ENCODE measurements at places on chromosomes 4 and X.
A peak's percentile ranks its signal among the peaks of the same experiment; 100 is the strongest.

DNA sequence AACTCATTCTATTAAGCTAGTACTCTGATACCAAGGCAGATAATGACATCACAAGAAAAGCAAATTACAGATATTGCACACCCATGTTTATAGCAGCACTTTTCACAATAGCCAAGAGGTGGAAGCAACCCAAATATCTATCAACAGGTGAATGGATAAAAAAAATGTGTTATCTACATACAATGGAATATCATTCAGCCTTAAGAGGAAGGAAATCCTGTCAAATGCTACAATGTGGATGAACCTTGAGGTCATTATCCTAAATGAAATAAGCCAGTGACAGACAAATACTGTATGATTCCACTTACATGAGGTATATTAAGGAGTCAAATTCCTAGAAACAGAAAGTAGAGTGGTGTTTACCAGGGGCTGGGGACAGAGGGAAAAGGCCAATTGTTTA lies 14.3 kb downstream of the FABP2 start:
- DNase-seq: no peak

- DNase-seq: no peak
Measured at GRCh38 chrX:139892512-139892911, 40.3 kb downstream of the ATP11C start.

GRCh38 chrX:10381193-10381592 lies 224.4 kb downstream of the CLCN4 start:
- no peak for DNase-seq

DNA sequence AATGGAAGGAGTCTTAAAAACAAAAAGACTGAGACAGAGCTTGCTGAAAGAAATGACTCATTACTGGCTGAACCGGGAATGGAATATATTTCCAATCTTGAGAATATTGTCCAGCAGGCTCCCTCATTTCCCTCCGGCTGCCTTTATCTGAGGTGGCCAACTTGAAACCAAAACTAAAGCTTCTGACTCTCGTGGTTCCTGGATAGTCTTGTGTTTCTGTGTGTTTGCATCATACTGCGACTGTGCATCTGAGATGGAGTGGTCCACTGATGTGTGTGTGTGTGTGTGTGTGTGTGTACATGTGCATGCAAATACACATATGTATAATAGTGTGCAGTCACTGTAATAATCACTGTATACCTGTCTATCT lies 145.6 kb upstream of the SCML1 start:
- DNase-seq: no peak

- DNase-seq: no peak
Measured at GRCh38 chr4:81337211-81337610, 122.2 kb upstream of the PRKG2 start.

DNA sequence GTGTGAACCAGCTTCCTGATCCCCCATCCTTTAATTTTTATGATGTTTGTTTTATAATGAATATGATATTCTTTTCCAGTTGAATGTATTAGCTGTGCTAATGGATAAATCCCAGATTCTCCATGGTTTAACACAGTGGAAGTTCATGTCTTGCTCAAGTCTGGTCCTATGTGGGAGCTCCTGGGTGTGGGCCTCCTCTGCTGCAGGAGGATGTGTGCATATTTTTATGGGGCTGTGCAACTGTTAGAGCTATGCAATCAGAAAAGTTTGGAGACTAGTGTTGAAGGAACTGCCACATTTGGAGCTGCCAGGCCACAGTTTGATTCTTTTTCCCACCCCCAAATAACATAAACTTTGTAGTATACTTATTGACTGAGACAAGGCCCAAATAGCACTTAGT lies 24.8 kb downstream of the MGST2 start:
- DNase-seq: no peak

DNA sequence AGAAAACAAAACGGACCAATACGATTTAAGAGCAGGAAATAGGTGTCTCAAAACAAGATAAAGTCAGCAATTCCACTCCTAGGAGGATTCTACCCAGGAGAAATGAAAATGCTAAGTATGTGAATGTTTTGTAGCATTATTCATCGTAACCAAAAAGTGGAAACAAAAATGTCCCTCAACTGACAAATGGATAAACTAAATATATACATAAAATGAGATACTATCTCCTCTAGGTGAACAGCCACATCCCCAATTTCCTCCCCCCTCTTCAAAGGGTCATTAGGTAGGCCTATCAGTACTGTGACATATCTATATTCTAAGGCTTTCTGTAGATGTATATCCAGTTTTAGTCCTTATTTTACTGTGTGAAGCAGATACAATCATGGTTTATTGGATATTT lies 18.0 kb downstream of the DDX3X start:
- DNase-seq: no peak

DNA sequence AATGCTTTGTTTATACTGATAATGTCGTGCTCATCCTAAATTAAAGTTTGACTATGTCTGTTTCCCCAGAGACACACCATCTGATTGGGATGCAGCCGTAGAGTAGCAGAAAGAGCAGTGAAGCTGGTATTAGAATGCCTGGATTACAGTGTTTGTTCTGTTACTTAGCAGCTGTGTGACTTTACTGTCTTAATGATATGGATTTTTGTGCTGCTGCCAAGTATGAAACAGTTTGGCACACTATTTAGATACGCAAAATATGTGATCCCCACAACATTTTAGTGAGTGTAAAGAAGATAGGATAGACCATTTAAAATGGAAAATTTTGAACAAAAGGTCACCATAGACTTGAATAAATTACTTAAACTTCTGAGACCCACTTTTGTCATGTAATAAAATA lies 1.2 kb upstream of the CHIC1 start:
- DNase-seq: no peak

DNA sequence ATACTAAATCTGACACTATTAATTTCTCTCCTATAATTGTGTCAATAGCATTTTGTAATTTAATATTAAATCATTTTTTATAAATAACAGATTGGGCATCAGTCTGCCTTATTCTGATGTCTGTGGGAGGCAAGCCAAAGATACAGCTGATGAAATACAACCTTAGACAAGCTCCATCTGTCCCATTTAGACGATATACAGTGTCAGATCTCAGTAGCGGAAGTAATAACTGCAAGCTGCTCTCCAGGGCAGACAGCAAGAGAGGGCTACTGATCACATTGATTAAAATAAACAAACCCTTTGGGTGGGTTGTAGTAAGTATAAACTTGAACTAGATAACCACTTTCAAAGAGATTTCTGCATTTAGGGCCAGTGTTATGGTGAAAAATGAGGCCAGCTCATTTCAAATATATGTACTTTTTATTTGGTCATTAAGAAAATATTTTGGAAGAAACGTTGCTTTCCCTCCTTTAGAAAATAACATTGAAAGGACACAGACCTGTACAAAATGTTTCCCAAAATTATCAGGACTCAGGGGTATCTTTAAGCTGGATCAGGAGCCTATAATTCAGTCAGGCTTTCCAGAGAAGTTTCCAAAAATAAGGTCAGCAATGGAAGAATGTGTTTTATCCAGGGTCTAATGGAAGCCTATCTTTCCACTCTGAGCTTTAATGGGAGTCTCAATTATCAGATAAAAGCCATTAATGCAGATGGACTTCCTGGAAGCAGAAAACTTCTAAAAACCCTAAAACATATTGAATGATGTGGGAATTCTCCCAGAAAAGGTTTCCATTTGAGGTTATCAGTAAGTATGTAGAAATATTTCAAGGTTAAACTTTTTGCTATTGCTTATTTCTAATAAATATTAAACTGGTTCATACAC lies 1028.8 kb upstream of the IGFBP7 start:
- DNase-seq: peak; percentile 75

DNA sequence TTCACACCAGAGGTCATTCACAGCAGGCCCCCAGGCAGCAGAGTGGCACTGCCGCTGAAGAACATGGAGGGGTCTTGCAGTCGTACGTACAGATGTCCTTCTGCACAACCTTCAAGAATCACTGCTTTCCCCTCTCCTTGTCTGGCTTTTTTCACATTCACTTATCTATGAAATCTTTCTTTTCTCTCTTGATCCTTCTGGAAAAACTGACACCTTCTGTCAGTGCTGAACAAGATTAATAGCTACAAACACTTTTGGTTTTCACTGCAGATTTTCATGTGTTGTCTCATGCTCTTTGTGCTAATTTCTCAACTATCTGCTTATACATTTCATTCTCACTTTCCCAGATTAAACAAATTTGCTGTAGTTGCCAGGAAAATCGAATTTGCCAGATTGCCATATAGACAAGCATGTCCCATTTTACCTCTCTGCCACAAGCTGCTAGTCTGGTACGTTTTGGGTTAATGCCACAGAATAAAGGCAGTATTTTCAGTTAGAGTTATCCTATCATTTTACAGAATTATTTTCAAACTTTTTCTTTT lies 83.1 kb downstream of the RPS3A start:
- no peak for DNase-seq

GRCh38 chr4:183596067-183596757 lies 62.8 kb downstream of the RWDD4 start:
- DNase-seq: no peak

DNA sequence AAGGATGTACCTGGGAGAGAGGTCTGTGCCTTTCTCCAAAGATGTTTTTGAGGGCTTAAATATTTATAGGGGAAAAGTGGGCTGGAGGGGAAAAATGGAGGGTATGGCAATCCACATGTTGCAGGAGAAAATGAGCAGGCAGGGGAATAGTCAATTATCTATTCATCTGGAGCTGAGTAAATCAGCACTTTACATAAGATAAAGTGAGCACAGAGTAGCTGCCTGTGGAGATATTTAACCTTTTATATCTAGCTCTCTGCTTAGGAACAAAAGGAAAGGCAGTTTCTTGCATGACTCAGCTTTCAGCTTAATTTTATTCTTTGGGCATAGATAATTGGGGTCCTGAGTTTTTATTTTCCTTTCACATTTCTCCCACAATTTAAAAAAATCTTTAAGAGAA lies 93.6 kb upstream of the NPY2R start:
- no peak for DNase-seq

GRCh38 chr4:2402048-2402842 lies 16.2 kb downstream of the ZFYVE28 start:
- peak; percentile 26 for DNase-seq

- no peak for DNase-seq
Measured at GRCh38 chr4:60911127-60911526, 289.0 kb upstream of the ADGRL3 start.

GRCh38 chrX:64205735-64206501 lies 410 bp upstream of the AMER1 start:
- peak; percentile 81 for DNase-seq

GRCh38 chr4:116520886-116521285 lies 564.5 kb downstream of the TRAM1L1 start:
- no peak for DNase-seq

DNA sequence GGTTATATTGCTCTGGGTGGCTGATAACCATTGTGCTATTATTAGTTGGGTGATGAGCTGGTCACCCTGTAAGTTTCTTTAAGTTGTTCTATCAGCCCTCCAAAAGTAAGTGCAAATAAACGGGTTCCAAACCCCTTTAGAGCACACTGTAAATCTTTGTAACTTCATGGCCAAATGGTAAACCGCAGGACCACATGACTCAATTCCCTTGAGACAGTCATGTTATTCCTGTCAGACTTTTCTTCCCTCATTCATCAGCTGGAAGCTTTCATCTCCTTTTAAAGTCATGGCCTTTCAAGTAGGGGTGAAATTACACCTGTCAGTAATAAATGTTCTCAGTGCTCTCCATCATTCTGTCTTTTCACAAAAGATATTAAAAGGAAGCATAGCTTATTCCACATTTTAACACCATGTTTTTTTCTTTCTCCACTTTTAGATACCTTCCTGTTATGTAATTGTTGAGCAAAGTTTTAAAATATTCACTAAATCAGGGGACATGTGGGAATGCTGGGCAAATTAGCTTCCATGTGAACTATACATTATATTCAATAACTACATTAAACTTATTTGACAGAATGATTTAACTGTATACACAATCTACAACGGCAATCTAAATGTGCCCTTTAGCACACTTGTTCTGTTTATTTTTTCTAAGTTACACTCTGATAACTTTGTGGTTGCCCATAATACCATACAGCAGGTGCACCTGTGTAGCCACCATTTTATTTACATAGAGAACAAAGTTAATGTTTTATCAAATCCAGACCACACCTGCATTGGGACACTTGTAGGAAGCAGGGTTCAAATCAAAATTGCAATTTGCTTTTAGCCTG lies 275.5 kb downstream of the CFAP299 start:
- no peak for DNase-seq

- DNase-seq: no peak
Measured at GRCh38 chr4:8473198-8473919, 32.8 kb downstream of the TRMT44 start.

DNA sequence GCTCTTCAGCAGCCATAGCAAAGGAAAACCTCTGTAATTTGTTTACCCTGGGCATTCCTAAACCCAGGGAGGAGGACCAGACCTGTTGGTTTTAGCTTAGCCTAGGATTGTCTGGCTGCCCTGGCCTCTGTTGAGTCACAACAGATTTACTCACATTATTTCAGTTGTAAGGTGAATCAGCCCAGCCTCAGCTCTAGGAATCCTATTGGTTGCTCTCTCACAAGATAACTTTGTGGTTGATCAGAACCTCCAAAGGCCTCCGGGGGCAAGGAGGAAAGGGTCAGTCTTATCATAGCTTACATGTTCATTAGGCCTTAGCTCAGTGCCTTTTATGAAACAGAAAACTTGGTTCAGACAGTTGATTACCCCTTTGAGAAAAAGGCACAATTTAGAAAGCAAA lies 41.0 kb downstream of the PDK3 start:
- DNase-seq: no peak

- DNase-seq: no peak
Measured at GRCh38 chr4:125639182-125639621, 324.4 kb downstream of the FAT4 start.

- no peak for DNase-seq
Measured at GRCh38 chrX:16718824-16719333, 533 bp upstream of the SYAP1 start.

DNA sequence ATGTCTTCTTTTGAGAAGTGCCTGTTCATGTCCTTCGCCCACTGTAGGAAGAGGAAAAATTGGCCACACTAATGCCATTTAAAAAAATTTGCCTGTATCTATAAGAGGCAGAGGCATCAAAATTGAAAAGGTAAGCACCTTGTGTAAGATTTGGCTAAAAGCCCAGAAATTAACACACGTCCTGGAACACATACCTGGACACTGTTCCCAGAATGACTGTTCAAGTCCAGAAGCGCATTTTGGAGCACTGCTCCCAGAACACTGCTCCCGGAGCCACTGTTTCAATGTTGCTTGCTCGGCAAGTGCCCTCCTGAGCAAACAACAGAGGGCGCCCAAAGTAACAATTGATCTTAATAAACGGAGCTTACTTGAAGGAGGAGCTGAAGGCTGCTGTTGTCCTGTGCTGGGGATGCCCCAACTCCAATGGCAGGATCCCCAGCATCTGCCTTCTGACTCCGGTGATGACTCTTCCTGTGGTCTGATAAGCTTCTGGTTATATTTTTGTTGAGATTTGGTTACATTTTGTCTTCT lies 1958.6 kb downstream of the C4orf33 start:
- no peak for DNase-seq

DNA sequence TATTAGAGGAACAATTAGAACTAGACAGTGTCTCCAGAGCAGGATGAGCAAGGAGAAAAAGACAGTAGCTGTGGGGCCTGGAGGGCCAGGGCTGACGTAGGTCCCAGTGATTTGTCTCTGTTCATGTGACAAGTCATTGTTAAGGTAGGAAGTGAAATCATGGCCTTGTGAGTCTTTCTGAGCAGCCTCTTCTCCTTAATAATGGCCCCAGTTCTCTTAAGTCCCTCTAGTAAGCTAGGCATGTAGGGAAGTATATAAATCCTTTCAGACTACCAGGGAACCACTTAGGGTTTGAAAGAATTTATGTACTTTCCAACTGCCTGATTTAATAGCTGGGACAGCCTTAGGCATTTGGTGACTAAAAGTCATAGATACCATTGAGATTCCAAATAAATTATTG lies 133.0 kb downstream of the KLHL8 start:
- no peak for DNase-seq

GRCh38 chr4:73741750-73742489 lies 1.6 kb downstream of the CXCL8 start:
- no peak for DNase-seq

Data from DMS 273 treated with DMSO at 0.1 percent for 48 hours (cell line).